Dorsolateral prefrontal cortex (tissue), 122 donors: ENCODE measurements at places on chromosomes 12 and 14. TPM values are rescaled to one million over a fixed set of nuclear protein-coding genes. Genes with fewer than 3 reads are reported as not detected.
A peak's percentile ranks its signal among the peaks of the same experiment; 100 is the strongest.

The GALNT8 gene
- total RNA-seq = 44.0 TPM

The MANSC4 gene
- not detected for total RNA-seq

The HOXC13 gene
- total RNA-seq = not detected

The SERPINA12 gene
- not detected for total RNA-seq

The MYRFL gene
- 0.40 TPM for total RNA-seq

The ADGRD1 gene
- total RNA-seq = 6.1 TPM

The SLC8A3 gene
- total RNA-seq = 25.4 TPM

GRCh38 chr12:93889516-93890212 lies 212.5 kb downstream of the CRADD start:
- no peak for DNase-seq

GRCh38 chr12:55173456-55173855 lies 47.2 kb downstream of the OR9K2 start:
- DNase-seq = no peak

DNA sequence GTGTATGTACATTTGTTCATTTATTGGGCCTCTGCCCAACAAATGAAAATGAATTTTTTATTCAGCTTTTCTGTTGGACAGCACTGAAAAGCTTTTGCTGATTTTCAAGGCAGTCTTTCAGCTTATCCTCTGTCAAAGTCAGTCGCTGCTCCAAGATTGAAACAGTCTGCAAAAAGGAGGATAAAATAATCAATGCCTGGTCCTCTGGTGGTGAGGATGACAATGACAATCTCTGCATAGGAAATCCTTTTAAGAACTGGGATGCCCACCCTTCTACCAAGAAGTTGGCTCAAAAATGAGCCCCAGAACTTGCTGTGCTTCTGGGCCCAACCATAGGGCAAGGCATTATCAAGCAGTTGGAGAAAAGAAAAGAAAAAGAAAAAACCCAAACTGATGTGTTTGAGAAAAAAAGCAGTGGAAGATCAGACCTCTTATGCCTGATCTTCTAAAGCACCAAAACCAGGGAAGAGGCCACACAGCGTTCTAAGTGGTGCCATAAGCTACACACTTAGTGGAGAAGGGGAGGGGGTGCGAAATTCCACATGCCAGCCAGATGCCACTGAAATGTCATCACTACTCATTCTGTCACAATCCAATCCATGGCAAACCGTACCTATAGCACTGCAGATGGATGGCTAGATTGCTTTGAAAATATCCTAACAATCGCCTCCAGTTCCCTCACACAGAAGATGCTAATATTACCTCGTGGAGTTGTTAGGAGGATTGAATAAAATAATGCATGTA lies 69.0 kb upstream of the DUSP6 start:
- DNase-seq = no peak

GRCh38 chr12:51421266-51421884 lies 3.3 kb upstream of the SLC4A8 start:
- DNase-seq = peak; percentile 59

DNA sequence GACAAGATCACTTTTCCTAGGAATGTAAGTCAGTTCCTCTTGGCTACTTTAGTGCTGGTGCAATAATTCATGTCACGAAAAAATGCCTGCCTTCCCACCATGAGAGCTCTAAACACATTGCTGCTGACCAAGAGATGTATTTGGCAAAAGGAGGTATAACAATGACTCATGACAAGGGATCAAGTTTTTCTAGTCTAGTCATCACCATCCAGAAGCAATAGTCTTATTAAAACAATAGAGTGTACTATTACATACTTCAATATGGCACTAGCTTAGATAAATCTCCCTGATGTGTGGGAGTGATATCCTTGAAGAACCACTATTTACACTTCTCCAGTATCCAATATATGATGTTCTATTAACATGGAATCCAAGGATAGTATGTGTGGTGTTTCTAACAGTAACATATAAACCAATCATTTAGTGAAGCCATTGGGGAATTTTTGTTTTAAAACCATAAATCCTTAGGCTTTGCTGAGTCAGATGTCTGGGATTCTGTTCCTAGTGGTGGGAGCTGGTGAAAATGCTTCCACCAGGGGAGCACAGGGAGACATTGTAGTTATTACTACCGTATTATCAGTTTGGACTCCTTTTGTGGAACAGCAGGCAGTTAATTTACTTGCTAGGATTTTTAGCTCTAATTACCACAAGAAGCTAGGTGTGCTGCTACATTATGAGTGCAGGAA lies 1387.5 kb downstream of the LRFN5 start:
- no peak for DNase-seq

GRCh38 chr12:3759878-3760277 lies 7.0 kb upstream of the CRACR2A start:
- no peak for DNase-seq

GRCh38 chr14:102688290-102688689 lies 89.0 kb upstream of the TRAF3 start:
- no peak for DNase-seq

GRCh38 chr14:105149146-105149781 lies 19.3 kb downstream of the JAG2 start:
- no peak for DNase-seq

DNA sequence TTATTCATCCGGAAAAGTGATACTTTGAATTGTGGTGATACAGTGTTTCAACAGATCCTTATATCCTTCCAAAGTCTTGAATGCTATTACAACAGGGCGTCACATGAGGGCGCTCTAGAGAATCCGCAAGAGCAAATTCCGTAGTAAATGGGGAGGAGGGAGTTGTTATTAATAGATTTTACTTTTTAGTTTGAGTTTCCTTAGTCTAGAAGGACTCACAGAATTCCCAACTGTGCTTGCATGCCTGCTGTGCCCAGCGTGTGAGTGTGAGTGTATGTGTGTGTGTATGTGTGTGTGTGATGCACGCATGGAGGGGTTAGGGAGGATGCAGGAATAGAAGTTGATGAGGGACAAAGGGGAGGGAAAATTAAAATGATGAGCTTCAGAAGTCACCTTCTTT lies 375.3 kb downstream of the C12orf75 start:
- DNase-seq = no peak

DNA sequence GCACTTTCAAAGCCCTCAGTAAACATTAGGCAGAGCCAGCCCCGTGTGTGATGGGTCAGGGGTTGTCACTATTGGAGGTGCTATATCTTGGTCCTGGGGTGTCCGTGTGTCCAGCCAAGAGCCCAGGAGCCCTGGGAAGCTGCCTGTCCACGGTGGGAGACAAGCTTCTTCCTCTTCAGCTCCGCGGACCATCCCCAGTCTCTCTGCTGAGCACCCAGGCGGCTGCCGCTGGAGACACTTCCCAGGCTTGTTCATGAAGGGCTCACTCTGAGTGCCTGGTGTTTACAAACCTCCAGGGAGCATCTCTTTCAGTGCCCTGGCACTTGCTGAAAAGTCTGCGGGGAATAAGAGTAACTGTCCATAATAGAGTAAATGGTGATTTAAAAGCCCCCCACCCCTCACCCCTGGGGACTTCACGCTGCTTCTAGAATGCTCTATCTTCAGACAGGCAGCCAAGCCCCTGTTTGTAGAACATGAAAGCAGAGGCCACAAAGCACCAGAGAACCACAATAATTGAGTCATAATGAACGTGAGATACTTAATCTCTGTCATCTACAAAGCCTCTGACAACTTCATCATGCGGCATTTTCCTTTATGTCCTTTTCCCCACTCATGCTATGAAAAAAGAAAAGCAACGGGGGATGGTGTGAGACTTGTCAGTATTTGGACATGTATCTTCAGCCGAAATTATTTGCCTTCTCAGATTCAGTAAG lies 178.6 kb downstream of the TMEM132C start:
- no peak for DNase-seq
